Fibroblast of skin of right biceps (primary cell): ENCODE measurements at places on chromosomes 1 and 21.

DNA sequence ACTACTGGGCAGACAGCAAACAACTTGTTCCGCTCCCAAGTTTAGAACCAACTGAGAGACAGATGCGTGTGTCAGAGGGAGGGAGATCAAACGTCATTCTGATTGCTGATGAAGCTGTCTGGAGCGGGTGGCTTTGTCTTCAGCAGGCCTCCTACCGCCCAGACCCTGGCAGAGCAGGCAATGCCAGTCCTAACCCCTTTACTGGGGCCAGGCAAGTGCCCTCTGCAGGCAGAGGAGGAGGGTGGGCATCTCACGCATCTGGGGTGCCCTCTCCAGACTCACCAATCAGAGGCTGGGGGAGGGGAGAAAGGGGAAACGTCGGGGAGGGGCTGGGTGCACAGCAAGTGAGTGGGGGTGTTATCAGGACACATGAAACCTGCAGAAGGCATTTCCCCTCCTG, 126.6 kb downstream of the ACTL8 start:
- peak; percentile 29 for DNase-seq

DNA sequence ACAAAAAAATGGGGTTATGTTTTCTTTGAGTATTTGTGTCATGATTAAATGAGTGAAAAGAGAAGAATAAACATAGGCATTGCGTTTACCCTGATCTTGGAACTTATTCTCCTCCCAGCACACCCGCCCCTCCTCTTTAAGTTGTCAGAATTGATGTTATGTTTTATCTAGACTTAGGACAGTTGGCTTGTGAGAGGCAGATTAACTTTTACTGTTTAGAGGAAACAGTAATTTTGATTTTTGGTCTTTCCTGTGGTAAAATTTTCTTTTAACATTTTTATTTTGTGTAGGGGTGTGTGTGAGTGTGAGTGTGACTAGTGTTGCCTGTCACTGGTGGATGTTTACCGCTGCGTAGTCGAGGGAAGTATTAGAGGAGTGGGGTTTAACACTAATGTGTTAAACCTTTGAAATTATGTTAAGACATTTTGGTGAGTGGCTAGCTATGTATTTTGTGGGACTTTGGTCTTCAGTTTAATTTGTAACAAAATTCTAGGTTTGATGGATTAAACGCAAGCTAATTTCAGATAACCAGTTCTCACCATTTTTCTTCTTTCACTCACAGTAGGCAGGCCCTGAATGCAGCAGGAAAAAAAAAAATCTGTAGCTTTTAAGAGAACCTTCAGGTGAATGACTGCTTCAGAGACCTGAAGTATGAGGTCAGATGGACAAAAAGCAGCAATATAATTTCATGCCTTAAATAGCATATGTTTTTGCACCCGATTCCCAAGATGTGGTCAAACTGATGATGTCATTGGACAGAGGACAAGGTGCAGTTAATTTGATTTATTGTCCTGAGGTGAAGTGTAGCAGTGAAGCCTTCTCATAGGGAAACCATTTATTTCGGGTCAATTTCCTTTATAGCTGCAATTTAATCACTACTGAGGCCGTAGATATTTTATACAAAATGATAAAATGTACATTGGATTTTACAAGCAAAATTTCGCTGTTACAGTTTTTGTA, 2.7 kb downstream of the POU2F1 start:
- DNase-seq: peak; percentile 33

DNA sequence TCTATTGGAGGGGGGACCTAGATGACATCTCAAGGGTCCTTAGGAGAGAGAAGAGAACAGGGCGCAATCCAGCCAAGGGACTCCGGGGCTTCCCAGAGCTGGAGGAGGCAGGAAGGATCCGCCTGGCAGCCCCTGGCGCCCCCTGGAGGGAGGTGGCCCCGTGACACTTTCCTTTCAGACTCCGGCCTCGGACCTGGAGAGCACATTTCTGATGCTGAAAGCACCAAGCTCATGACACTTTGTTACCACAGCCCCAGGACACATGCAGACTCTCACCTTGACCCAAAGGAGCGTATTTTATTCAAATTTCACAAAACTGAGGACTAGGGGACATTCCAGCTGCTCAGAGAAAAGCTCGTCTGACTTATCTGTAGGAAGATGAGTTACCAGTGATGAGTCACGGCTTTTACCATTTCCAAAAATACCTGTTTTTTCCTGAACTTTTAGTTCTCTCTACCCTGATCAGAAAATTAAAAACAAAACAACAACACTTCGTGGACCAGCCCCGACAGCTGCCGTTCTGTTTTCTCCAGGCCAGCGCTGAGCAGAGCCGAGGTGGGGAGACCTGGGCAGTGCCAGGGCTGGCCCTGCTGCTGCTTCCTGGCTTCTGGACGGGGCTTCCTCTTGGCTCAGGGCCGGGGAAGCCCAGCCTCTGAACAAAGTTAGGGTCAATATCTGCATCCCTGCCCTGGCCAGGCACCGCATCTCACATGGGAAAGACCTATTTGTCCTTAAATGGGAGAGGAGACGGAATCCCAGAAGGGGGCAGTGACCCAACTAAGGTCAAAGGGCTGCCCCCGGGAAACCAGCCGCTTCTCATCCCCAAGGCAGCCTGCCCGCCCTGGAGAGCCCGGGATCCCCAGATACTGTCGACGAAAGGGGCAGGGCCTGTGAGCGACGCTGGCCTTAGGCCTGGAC, 21.6 kb upstream of the POFUT2 start:
- DNase-seq: peak; percentile 50

DNA sequence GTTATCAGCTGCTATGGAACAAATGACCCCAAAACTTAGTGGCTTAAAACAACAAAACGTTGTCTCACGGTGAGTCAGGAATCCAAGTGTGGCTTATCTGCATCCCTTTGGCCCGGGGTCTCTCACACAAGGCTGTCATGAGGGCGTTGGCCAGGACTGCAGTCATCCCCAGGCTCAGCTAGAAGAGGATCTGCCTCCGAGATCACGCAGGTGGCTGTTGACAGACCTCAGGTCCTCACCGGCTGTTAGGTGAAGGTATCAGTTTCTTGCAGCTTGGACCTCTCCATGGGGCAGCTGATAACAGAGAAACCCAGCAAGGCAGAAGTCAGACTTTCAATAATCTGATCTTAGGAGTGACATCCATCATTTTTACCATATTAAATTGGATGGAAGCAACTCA, 52.7 kb upstream of the SYT6 start:
- DNase-seq: no peak

DNA sequence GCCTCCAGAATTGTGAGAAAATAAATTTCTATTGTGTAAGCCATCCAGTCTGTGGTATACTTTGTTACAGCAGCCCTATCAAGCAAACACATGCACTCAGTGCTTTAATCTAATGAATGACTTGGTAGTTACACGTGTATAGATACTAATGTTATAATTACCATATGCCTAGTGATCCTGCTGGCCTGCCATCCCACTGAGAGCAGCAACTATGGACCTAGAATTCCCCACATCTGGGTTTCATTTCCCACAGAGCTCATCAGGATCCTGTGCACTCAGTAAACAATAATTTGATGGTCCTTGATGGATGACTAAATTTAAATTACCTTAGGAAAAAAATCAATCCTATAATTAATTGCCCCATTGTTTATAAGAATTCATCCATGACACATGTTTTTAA, 86.5 kb upstream of the RGS1 start:
- DNase-seq: peak; percentile 77

- DNase-seq: no peak
Measured at GRCh38 chr1:166017395-166017794, 149.4 kb downstream of the FAM78B start.

DNA sequence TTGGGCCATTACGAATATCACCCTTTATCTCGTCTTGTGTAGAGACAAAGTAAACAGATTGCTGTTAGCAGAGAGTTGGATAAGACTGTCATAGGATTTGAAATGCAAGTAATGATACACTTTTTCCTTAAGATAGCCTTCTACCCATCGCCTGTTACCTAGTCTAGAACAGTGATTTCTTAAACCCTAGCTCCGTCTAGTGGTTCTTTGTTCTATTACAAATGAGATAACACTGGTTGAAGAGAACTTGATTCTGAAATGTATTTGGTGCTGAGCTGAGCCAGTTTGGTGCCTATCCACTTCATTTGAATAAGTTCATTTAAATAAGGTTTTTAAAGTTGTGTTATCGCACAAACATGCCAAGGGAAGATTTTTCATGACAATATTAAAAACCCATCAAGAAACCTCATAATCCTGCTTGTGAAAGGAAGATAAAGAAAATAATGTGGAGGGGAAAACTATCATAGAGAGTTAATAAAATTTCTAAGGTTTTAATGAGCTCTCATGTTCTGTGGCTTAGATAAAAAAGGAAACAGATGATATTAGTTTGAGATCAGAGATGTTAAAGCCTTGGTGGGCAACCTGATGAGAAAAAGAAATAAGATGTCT, 1.5 kb upstream of the KCNH1 start:
- DNase-seq: peak; percentile 62

DNA sequence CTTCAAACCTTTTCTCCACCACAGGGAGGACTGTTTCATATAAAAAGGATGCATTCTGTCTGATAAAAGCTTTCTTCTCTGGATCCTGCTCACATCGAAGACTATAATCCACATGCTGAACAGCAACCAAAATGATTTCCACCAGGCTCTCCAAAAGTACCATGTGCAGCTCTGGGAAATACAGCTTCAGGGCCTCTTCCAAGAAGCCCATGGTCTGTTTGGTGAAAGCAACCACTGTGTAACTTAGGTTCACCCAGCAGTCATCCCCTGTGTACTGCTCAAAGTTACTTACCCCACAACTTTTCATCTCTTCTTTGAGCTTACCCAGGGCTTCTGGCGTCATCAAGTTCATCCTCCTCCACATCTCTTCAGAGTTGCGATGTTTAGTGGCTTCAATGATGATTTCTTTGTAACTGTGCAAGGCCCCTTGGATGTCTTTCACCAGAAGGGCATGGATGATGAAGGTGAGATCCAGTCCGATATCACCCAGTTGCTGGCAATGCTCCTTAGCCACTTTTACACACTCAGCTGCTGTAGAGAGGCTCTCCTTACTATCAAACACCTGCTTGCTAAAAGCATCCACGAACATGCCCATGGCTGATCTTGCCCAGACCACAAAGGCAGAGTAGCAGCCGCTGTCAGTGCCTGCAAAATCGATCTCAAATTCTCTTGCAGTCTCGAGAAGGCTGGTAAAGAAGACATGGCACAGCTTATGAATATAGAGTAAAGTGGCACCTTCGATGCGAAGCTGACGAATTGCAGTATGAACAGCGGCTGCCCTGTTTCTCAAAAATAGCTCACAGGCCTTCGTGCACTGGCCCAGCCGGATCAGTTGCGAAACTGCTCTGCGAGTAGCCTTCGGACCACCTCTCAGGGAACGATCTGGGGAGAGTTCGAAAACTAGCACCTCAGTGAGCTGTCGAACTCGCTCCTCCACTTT, 1.7 kb downstream of the EXOC8 start:
- DNase-seq: no peak

DNA sequence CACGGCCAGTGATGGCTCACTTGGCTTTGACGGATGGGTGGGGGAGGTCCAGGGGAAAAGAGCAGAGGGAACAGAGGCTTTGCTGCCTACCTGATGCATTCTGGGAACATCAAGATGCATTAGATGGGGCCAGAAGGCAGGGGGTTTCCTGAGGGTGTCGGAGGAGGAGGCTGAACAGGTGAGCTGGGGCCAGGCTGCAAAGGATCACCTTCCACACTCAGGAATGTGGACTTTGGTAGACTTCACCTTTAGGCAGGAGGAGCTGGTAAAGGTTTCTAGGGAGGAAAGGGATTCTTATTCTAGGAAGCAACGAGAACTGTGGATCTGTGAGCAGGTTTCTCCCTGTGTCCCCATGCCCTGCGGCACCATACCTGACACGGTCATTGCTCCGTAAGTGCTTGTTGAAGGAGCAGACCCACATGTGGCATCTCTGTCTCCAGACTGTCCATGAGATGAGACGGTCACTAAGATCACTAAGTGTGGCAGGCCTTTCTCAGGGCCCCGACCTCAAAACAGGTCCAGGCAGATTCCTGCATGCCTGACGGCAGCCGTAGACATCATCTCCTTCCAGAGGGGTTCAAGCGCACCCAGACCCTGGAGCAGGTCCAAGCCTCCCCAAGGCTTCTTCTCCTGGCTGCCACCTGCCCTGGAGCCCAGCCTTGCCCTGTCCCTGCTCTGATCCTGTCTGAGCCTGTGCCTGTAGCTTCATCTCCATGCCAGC, 89.1 kb upstream of the SLC25A33 start:
- no peak for DNase-seq

- DNase-seq: peak; percentile 97
Measured at GRCh38 chr1:151542710-151543129, 2.6 kb downstream of the TUFT1 start.

DNA sequence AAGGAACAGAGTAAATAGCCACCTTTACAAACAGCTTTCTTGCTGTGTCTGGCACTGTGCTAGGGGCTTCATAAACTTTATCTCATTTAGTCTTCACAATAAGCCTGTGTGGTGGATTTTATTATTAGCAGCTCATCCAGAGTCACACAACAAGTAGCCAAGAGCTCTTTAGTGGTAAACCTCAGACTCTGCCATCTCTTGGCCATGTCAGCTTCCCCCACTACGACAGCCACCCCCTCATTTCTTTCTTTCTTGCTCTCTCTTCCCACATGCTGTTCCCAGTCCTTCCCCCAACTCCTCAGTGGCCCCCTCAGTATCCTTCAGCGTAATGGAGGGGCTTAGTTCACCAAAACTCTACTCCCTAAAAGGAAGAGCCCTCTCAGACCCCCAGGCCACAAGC, 1.2 kb upstream of the ZNF683 start:
- peak; percentile 36 for DNase-seq

DNA sequence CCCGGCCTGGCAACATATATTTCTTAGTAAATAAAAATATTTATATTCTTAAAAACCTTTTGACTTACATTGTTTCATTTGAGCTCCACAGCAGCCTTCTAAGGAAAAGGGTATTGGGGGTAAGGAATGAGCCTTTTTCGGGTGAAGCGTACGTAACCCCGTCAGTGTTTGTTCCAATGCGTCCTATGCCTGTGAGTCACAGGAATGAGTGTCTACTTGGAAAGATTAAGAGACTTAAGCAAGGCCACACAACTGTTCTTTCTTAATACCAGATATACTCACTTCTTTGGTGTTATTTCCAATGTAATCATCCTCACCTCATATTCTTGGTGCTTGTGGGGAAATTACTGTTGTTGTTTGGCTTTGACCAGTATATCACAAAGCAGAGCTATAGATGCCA, 22.7 kb downstream of the WDTC1 start:
- peak; percentile 1 for DNase-seq

GRCh38 chr1:219283541-219283940, 109.9 kb downstream of the LYPLAL1 start:
- no peak for DNase-seq

GRCh38 chr21:24395320-24395923, 1211.9 kb downstream of the MRPL39 start:
- no peak for DNase-seq

DNA sequence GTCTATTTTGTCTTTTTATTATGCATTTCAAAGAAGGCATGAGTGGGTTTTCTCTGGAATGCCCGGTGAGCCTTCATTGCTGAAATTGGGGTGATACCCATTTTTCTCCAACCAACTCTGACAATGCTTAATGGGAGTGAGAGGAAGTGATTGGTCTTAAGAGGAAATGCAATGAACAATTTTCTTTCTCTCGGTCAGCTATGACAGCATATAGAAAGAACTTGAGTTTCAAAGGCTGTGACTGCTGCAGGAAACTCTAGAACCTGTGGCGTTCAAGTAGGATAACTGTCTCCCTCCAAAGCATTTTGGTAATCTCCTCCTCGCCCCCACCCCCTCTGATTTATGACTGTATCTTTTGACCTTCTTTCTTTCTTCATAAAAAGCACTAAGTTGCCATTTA, 155.9 kb downstream of the LYPLAL1 start:
- DNase-seq: peak; percentile 82
